NCI-H2171 treated with DMSO at 0.1 percent for 48 hours (cell line): ENCODE measurements at places on chromosomes 3 and 15.

- no peak for DNase-seq
These were observed 43.1 kb downstream of the PCCB start for GRCh38 chr3:136293279-136293678.

- DNase-seq, result no peak
These were observed 535.6 kb downstream of the NLGN1 start for GRCh38 chr3:173933113-173933512.

GRCh38 chr3:138936741-138937689 is 9.9 kb downstream of the FOXL2 start:
- no peak for DNase-seq

- DNase-seq, result no peak
These were observed 23.2 kb downstream of the GPR15 start for GRCh38 chr3:98555025-98555379.

DNA sequence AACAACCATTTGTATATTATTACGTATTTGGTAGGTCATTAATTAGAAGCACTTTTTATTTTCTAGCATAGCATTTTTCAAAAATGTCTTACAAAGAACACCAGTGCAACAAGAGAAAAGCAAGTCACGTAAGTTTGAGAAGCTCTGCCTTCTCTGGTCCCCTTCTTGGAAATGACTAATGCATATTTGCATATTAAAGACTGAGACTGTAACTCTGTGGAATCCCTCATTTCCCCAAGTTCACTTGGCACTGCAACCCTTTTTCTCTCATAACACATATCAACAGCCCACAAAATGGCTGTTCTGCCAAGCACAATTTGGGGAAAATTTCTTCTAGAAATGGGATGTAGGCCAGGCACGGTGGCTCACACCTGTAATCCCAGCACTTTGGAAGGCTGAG is 176.3 kb downstream of the ERC2 start:
- DNase-seq, result no peak
